ENCODE measurements at places on chromosomes 3 and 15. TPM values are rescaled to one million over a fixed set of nuclear protein-coding genes. Genes with fewer than 3 reads are reported as not detected.

COL6A6 gene
- polyA plus RNA-seq = not detected

KLHL40 gene
- polyA plus RNA-seq = not detected

WDR5B gene
- polyA plus RNA-seq = 1.6 TPM

DNA sequence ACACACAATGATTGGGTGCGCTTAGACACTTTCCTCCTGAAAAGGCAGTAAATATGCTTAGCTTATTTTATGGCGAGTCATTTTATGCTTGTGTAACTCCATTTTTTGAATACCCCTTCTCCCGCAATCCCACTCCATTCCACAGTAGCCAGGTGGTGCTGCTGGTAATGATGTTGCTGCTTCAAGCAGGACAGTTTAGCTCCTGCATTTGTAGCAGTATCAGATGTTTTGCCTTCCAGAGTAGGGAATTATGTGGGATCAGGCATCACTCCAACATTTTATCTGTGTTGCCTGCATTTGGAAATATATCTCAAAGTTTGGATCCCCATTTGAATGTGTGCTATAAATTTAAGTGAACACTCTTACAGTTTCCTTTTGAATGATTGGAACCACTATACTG, 302.1 kb upstream of the SGO1 start:
- DNase-seq = no peak

RASA2 gene
- 39.2 TPM for polyA plus RNA-seq

GRCh38 chr15:95799286-95800200, 531.0 kb upstream of the NR2F2 start:
- no peak for DNase-seq

- no peak for DNase-seq
These were observed 400.4 kb downstream of the LPP start for GRCh38 chr3:188554404-188554803.

DNA sequence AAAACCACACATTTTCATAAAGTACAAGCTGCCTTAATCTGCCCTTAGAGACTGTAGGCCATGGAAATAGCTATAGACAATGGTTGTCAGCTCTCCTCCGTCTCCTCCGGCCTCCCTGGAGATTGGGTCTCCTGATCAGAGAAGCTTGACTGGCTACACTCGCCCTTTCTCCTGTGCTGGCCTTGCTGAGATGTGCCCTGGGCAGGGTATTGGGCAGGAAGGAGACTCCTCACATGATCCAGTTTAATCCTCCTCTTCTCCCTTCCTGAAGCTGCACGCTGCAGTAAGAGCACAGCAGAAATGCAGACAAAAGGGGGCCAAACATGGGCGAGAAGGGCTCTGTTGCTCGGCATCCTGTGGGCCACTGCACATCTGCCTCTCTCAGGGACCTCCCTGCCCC, at the start of gene SLC24A5:
Gene SLC24A5 (plus strand): TSS at position 246 of the 400 bp plus-strand sequence. CDS start 55 bp downstream, at position 301.
- no peak for DNase-seq

CHRNA5 gene
- polyA plus RNA-seq = 0.89 TPM

- no peak for DNase-seq
These were observed 85.6 kb downstream of the RAP2B start for GRCh38 chr3:153247331-153248330.

CFAP100 gene
- not detected for polyA plus RNA-seq

- no peak for DNase-seq
These were observed 34.6 kb downstream of the MCTP2 start for GRCh38 chr15:94265982-94266381.

DNA sequence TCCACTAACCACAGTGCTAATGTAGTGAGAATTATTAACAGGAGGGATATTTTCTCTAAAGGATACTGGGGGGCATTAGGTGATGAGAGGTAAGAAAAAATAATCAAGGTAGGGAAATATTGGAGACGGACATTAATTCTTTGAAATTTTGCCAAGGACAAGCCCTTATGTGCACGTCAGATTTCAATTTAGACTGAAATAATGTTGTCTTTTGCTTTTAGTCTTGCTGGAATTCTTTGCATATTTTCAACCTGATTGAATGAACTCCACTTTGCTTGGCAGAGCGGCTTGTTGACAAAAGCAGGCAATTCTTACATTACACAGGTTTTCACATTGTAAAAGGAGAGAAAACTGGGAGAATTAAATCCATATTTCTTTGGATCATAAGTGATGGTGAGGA, 25.0 kb upstream of the C3orf52 start:
- no peak for DNase-seq

SEMA5B gene
- not detected for polyA plus RNA-seq

CSK gene
- polyA plus RNA-seq = 154 TPM

TGFBR2 gene
- polyA plus RNA-seq = 108 TPM

WNT5A gene
- polyA plus RNA-seq = not detected

- no peak for DNase-seq
These were observed 665.5 kb upstream of the NAALADL2 start for GRCh38 chr3:174193604-174194003.

ANKUB1 gene
- polyA plus RNA-seq = not detected

DNA sequence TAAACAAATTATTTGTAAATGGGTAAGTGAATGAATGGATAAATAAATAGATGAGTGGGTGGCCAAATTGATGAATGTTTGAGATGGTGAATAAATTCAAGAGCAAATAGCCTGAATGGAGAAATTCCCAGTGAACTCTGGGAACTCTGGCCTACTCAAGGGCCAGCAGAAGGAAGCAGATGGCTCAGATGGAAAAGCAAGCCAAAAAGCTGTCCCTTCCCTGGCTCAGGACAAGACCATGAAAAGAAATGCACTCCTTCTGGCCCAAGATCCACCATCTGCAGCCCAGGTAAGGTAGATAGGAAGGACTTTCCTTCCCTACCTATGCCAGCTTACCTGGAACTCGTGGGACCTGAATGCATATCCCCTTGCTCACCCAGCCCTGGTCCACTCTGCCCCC, 37.6 kb upstream of the CLDN18 start:
- no peak for DNase-seq

MYRIP gene
- not detected for polyA plus RNA-seq

- no peak for DNase-seq
These were observed 329.9 kb upstream of the AGTR1 start for GRCh38 chr3:148367756-148368155.

DNA sequence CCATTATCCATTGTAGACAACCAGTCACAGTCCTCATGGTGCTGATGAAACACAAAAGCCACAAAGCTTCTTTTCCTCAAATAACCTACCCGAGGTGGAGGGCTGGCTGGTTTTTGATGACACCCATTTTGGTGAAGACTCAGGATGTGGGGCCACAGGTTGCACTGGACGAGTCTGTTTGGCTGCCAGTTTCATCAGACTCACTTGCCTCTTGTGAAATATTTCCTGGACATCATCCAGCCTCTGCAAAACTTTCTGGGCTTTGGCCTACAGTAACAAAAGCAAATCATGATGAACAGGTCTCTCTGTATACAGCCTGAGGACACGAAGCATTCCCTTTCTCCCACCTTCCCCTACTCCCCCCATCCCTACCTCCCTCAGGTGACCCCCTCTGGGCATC, 42.2 kb downstream of the B3GNT5 start:
- no peak for DNase-seq

- DNase-seq = no peak
These were observed 118.3 kb upstream of the GALNT15 start for GRCh38 chr3:16056217-16056616.

DNA sequence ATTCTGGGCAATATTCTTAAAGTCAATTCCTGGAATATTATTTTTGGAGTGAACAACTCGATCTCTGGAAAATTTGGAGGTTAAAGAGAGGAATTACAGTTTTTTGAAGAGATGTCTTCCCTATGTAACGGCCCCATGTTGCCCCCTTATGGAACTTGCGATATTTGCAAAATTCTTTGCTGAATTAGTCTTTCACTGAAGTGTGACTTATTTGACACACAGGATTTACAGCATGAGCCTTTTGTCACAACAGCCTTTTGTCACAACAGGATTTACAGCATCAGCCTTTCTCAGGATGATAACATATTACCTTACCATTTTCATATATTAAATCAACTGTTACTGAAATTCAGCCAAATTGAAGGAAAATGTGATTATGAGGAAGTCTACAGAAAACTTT, 37.8 kb upstream of the SPTSSB start:
- DNase-seq = no peak

- no peak for DNase-seq
These were observed 34.2 kb downstream of the ATP2B2 start for GRCh38 chr3:10471054-10471688.

- DNase-seq = no peak
These were observed 113.1 kb downstream of the THSD4 start for GRCh38 chr15:71228403-71228802.

DNA sequence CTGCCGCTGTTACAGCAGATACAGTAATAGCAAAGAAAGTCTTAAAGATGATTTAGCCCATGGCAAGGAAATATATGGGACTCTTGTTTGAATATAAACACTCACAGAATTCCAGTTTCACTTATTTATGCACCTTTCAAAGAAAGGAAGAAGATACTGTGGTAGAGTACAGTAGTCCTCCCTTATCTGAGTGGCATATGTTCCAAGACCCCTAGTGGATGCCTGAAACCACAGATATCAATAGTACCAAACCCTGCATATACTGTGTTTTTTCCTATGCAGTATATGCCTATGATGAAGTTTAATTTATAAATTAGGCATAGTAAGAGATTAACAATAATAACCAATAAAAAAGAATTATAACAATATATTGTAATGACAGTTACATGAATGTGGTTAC, 8.2 kb downstream of the MAP2K1 start:
- DNase-seq = no peak

DNAJA4 gene
- 12.3 TPM for polyA plus RNA-seq

SKOR1 gene
- 0.06 TPM for polyA plus RNA-seq

- no peak for DNase-seq
These were observed 671.7 kb upstream of the NR2F2 start for GRCh38 chr15:95658799-95659198.

- DNase-seq = no peak
These were observed 16.4 kb upstream of the FURIN start for GRCh38 chr15:90851940-90852339.

DNA sequence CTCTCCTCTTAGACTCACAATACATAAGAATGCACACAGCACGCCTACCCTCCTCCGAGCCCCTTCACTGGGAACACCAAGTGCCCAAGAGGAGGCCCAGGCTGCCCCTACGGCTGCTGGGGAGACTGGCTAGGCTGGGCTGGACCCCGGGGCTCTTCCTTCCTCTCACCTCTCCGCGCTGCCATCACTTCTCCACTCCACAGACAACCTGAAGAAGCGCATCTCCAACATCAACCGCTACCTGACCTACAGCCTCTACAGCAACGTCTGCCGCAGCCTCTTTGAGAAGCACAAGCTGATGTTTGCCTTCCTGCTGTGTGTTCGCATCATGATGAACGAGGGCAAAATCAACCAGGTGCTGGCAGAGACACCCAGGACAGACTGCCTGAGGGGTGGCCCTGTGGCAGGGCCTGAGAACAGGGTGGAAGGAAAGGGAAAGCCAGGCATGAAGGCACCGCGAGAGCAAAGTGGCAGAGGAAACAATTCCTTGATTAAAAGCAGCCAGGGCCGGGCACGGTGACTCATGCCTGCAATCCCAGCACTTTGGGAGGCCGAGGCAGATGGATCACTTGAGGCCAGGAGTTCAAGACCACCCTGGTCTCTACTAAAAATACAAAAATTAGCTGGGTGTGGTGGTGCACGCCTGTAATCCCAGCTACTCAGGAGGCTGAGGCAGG, 51.6 kb downstream of the SEMA3G start:
- DNase-seq = no peak

DNA sequence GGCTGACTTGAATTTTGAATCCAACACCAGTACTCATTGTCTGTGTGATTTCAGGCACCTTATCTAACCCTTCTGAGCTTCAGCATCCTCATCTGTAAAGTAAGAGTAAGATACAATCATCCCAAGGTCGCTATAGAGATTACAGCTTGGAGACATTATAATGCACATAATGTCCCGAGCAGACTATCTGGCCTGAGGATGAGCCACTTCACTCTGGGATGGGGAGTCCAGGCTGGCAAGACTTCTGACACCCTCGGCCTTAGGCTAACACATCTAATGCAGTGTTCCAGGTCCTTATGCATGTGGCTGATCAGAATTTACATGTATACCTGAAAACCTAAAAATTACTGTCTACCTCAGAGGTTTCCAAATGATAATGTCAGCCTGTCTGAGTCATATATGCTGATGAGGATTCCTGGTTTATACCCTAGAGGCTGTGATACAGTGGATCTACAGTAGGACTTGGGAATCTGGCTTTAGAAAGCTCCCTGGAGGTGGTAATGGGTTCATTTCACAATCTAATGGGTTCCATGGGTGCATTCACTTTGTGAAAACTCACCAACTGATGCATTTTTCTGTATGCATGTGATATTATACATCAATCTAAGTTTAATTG, 229.0 kb upstream of the SLCO3A1 start:
- DNase-seq = no peak

DNA sequence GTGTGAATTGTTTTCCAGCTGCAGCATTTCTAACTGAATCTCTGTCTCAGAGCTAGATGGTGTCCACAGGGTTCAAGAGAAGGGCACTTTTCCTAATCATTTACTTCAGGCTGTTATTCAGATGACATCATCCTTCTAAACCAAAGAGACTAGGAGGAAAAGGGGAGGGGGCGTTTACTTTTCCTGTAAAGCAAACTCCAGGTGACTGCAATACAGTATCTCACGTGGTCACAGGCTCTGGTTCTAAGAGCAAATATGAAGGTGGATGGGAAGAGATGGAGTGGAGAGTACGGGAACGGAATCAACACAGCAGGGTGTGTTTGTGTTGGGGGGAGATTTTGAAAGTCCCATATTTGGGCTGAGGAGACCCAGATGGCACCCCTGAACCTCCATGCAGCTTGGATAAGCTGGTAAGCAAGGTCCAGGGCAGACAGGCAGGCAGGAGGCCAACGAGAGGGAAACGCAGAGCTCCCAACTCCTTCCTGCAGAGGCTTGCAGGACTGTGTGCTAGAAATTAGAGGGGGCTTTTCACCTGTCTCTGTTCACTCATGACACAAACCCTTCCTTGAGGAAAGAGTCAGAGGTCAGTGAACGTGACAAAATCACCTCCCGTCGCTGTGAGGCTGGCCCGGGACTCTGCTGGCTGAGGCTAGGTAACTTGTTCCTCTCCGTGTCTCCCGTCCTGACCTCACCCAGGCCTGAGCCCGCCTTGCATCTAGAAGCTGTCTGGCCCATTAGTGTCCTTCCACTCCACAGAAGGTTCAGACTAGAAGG, 151.2 kb downstream of the OPA1 start:
- DNase-seq = no peak

GRCh38 chr3:146044046-146044445, 116.9 kb downstream of the PLOD2 start:
- DNase-seq = no peak

DNA sequence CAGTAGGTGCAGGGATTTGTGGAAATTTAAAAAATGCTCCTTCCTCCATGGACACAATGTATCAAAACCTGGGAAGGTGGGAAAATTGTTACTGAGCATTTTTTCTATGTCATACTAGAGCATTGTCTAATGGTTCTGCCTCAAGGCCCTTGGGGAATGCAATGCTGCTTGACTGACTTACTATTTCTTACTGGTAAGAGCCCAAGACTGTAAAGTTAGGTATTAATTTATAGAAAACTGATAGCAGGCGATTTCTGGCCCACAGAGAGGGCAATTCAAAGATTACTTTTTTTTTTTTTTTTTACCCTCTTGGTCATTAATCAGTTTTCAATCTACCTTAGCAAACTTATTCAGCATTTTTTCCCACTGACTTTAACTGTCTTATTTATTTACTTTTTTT, 38.5 kb upstream of the MRPL3 start:
- DNase-seq = no peak

EOGT gene
- polyA plus RNA-seq = 14.7 TPM

- DNase-seq = no peak
These were observed 18.2 kb downstream of the KPNA1 start for GRCh38 chr3:122496508-122496907.

GRCh38 chr3:192033246-192033645, 572.3 kb downstream of the PYDC2 start:
- DNase-seq = no peak

Data from CD8-positive, alpha-beta memory T cell (primary cell).